ENCODE measurements at places on chromosomes 3 and 15. TPM values are rescaled to one million over a fixed set of nuclear protein-coding genes. Genes with fewer than 3 reads are reported as not detected.

Gene B3GNT5
- 41.2 TPM for total RNA-seq

Gene ZSCAN29
- 20.7 TPM for total RNA-seq

Gene CCR9
- total RNA-seq = not detected

Gene ITIH1
- not detected for total RNA-seq

Gene HOMER2
- 51.6 TPM for total RNA-seq

Gene SPSB4
- 0.35 TPM for total RNA-seq

Gene MLF1
- total RNA-seq = 40.8 TPM

Gene KLHL25
- 6.8 TPM for total RNA-seq

- H3K36me3 ChIP-seq = no peaks in the 10 kb centered on the region
- H3K27me3 ChIP-seq = no peaks in the 10 kb centered on the region
- no peak for DNase-seq
- no peak overlapping the region for H3K27ac ChIP-seq
- no peak overlapping the region for H3K4me3 ChIP-seq
These were observed 21.1 kb upstream of the IQCF6 start for GRCh38 chr3:51799879-51800749.

GRCh38 chr3:61861410-61861809 is 300.0 kb downstream of the PTPRG start:
- H3K27ac ChIP-seq = no peak overlapping the region
- no peaks in the 10 kb centered on the region for H3K36me3 ChIP-seq
- DNase-seq = no peak

GRCh38 chr3:49492969-49493368 is 22.9 kb downstream of the DAG1 start:
- H3K36me3 ChIP-seq = no peaks in the 10 kb centered on the region
- H3K4me3 ChIP-seq = no peak overlapping the region
- H3K4me1 ChIP-seq = peaks cover 35% of the 10 kb centered on the region

DNA sequence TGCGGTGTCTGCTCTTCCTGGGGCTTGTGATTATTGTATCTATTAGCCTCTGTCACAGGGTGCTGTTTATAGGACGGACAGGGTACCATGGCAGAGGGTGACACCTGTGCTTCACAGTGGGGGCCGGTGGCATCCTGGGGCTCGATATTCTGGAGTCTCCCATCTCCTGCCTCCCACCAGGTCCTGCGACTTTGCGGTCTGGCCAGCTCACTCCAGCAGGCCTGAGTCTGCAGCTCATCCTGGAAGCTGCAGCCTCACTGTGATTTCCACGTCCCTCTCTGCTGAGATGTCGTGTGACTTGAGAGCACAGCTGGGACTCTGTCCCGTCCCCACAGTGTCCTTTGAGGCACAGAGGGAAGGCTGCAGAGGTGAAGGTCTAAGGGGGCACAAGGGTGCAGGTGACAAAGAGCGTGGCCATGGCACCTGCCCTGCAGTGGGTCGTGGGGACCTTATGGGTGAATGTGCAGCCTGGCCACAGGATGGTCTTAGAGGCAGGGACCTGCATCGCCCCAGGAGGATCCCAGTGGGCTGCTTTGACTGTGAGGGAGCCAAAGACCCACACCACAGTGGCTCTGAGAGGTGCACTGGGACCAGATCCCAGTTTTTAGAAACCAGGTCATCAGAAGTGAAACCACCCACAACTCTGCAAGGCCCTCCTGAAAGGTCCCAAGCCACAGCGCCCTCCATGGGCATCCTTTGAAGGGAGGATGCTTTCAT is 172.8 kb downstream of the KLF13 start:
- no peaks in the 10 kb centered on the region for H3K36me3 ChIP-seq
- DNase-seq = no peak
- no peak overlapping the region for H3K27ac ChIP-seq
- no peak overlapping the region for H3K4me3 ChIP-seq
- no peaks in the 10 kb centered on the region for H3K27me3 ChIP-seq

- no peak for DNase-seq
- no peaks in the 10 kb centered on the region for H3K36me3 ChIP-seq
- no peak overlapping the region for H3K4me3 ChIP-seq
- H3K4me1 ChIP-seq = no peaks in the 10 kb centered on the region
- H3K27ac ChIP-seq = no peak overlapping the region
These were observed 48.0 kb upstream of the MEX3B start for GRCh38 chr15:82093774-82094211.

- H3K36me3 ChIP-seq = no peaks in the 10 kb centered on the region
- no peak for DNase-seq
- H3K4me1 ChIP-seq = no peaks in the 10 kb centered on the region
These were observed 1137.0 kb downstream of the ROBO2 start for GRCh38 chr3:78176869-78177268.

DNA sequence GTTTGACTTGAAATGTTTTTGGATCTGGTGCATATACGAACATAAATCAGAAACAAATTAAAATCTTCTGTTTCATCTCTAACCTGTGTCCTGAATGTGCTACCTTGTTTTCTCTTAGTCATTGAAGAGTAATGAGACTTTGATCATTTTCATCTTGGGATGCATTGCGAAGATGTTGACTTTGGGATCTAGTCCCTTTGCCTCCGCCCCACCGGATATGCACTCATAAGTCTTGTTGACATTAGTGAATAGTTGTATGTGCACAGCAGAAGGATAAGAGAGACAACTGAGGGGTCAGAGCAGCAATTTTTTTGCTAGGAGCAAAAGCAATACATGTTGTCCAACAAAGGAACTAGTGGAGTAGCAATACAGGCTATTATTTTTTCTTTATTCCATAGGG is 35.9 kb upstream of the SPRED1 start:
- H3K4me3 ChIP-seq = no peak overlapping the region
- H3K4me1 ChIP-seq = no peaks in the 10 kb centered on the region
- no peak overlapping the region for H3K27ac ChIP-seq
- H3K36me3 ChIP-seq = no peaks in the 10 kb centered on the region
- H3K27me3 ChIP-seq = no peaks in the 10 kb centered on the region
- no peak for DNase-seq

- H3K4me1 ChIP-seq = no peaks in the 10 kb centered on the region
- DNase-seq = no peak
- no peaks in the 10 kb centered on the region for H3K27me3 ChIP-seq
- H3K36me3 ChIP-seq = no peaks in the 10 kb centered on the region
- no peak overlapping the region for H3K4me3 ChIP-seq
These were observed 912.7 kb downstream of the TUSC7 start for GRCh38 chr3:117622171-117622841.

GRCh38 chr3:59531066-59531745 is 481.4 kb upstream of the CFAP20DC start:
- H3K27me3 ChIP-seq = no peaks in the 10 kb centered on the region
- no peaks in the 10 kb centered on the region for H3K4me1 ChIP-seq
- no peak overlapping the region for H3K4me3 ChIP-seq
- no peaks in the 10 kb centered on the region for H3K36me3 ChIP-seq

- no peak overlapping the region for H3K4me3 ChIP-seq
- H3K36me3 ChIP-seq = no peaks in the 10 kb centered on the region
- DNase-seq = no peak
These were observed 24.1 kb downstream of the ICE2 start for GRCh38 chr15:60454824-60455223.

GRCh38 chr3:154884952-154885351 is 195.2 kb upstream of the MME start:
- H3K27ac ChIP-seq = no peak overlapping the region
- H3K4me1 ChIP-seq = no peaks in the 10 kb centered on the region
- no peaks in the 10 kb centered on the region for H3K36me3 ChIP-seq
- H3K27me3 ChIP-seq = no peaks in the 10 kb centered on the region
- DNase-seq = no peak
- H3K4me3 ChIP-seq = no peak overlapping the region

GRCh38 chr3:173139420-173139819 is 1.6 kb downstream of the SPATA16 start:
- no peaks in the 10 kb centered on the region for H3K4me1 ChIP-seq
- no peak overlapping the region for H3K27ac ChIP-seq
- no peak for DNase-seq
- no peaks in the 10 kb centered on the region for H3K36me3 ChIP-seq
- H3K4me3 ChIP-seq = no peak overlapping the region
- H3K27me3 ChIP-seq = no peaks in the 10 kb centered on the region

DNA sequence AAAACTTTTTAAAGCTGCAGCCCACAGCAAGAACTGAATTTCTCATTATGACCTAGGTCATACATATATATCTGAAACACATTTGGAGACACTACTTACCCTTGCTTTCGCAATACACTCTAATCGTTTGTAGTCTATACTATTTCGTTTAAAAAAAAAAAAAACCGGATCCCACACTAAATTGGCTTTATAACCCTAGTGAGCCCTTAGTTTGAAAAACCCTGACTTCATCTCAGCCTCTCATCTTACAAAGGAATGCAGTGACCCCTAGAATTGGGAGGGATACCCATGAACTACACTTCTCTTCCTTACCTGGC is 4.2 kb downstream of the RARRES1 start:
- peaks cover 14% of the 10 kb centered on the region for H3K4me1 ChIP-seq
- no peak for DNase-seq
- H3K36me3 ChIP-seq = no peaks in the 10 kb centered on the region
- no peak overlapping the region for H3K27ac ChIP-seq
- H3K4me3 ChIP-seq = no peak overlapping the region
- no peaks in the 10 kb centered on the region for H3K27me3 ChIP-seq

- no peaks in the 10 kb centered on the region for H3K27me3 ChIP-seq
- H3K4me3 ChIP-seq = no peak overlapping the region
- no peak for DNase-seq
- no peak overlapping the region for H3K27ac ChIP-seq
These were observed 9.9 kb downstream of the LOXL1 start for GRCh38 chr15:73936181-73936580.

GRCh38 chr15:67003586-67003985 is 61.8 kb upstream of the SMAD3 start:
- no peak overlapping the region for H3K4me3 ChIP-seq
- peaks cover 3% of the 10 kb centered on the region for H3K4me1 ChIP-seq
- no peaks in the 10 kb centered on the region for H3K36me3 ChIP-seq
- no peak overlapping the region for H3K27ac ChIP-seq
- no peaks in the 10 kb centered on the region for H3K27me3 ChIP-seq

- no peaks in the 10 kb centered on the region for H3K36me3 ChIP-seq
- H3K4me1 ChIP-seq = peaks cover 5% of the 10 kb centered on the region
- H3K4me3 ChIP-seq = no peak overlapping the region
- no peak overlapping the region for H3K27ac ChIP-seq
These were observed 35.1 kb downstream of the FGF7 start for GRCh38 chr15:49458145-49458544.

GRCh38 chr3:55300701-55301100 is 186.4 kb downstream of the WNT5A start:
- H3K27ac ChIP-seq = no peak overlapping the region

- no peak for DNase-seq
- no peaks in the 10 kb centered on the region for H3K36me3 ChIP-seq
- H3K27me3 ChIP-seq = no peaks in the 10 kb centered on the region
- H3K4me3 ChIP-seq = no peak overlapping the region
- H3K4me1 ChIP-seq = no peaks in the 10 kb centered on the region
- peak overlapping the region; percentile 27 for H3K27ac ChIP-seq
These were observed 221.3 kb upstream of the UBE2E2 start for GRCh38 chr3:22981861-22982260.

- no peaks in the 10 kb centered on the region for H3K27me3 ChIP-seq
- no peaks in the 10 kb centered on the region for H3K36me3 ChIP-seq
- no peaks in the 10 kb centered on the region for H3K4me1 ChIP-seq
These were observed 113.8 kb downstream of the ANXA2 start for GRCh38 chr15:60283936-60284335.

GRCh38 chr15:45795440-45796069 is 160.7 kb downstream of the SQOR start:
- no peak for DNase-seq
- no peak overlapping the region for H3K27ac ChIP-seq
- H3K27me3 ChIP-seq = no peaks in the 10 kb centered on the region
